ENCODE measurements at places on chromosomes 1 and 21.

DNA sequence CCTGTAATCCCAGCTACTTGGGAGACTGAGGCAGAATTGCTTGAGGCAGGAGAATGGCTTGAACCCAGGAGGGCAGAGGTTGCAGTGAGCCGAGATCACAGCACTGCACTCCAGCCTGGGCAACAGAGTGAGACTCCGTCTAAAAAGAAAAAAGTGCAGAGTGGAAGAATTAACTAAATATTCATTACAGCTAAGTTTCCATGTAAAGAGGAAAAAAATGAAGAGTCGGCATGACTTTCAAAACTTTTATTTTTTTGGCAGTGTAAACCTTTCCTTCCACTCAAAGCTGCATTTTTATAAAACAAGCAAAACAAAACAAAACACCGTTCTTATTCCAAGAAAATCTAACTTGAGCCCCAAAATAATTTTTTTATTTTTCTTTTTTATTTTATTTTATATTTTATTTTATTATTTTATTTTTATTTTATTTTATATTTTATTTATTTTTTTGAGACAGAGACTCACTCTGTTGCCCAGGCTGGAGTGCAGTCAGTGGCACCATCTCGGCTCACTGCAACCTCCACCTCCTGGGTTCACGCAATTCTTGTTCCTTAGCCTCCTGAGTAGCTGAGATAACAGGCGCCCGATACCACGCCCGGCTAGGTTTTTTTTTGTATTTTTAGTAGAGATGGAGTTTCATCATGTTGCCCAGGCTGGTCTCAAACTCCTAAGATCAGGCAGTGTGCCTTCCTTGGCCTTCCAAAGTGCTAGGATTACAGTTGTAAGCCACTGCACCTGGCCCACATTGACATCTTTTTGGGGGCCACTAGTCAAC lies 62.9 kb downstream of the PACC1 start:
- no peak for DNase-seq

DNA sequence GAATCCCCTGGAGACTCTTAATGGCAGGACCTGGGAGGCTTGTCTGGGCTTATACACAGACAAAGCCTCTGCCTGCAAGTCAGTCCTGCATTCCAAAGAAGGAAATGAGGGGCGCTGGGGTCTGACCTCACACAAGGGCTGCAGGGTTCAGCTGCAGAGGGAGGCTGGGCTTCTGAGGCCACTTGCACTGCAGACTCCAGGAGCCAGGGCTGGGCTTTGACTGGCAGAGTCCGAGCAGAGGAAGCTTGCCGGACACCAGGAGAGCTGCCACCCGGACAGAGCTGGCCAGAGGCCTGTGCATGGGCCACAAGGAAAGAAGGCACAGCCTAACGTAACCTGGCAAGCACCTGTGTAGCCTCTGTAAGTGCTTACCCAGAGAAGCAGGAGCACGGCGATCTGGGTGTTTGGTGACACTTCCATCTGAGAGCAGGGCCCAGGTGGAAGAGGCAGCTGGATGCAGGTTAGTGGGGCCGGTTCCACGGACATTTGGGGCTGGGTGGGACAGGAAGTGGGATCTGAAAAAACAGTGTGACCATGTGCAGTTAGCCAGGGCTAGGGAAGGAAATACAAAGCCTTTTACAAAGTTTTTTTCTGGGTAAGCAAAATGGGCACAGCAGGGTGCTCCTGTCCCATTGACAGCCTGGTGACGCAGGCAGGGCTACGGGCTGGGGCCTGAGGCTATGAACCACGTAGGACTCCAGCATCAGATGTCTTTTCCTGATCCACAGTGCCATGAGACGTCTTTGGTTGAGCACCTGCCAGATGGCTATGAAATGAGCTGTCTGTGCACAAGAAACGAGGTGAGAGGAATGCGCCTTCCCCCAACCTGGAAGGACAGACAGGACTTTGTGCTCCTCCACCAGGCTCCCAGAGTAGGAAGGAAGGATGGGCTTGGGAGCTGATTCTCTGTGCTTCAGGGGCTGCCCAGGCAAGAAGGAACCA lies 37.3 kb upstream of the LBR start:
- DNase-seq: no peak

DNA sequence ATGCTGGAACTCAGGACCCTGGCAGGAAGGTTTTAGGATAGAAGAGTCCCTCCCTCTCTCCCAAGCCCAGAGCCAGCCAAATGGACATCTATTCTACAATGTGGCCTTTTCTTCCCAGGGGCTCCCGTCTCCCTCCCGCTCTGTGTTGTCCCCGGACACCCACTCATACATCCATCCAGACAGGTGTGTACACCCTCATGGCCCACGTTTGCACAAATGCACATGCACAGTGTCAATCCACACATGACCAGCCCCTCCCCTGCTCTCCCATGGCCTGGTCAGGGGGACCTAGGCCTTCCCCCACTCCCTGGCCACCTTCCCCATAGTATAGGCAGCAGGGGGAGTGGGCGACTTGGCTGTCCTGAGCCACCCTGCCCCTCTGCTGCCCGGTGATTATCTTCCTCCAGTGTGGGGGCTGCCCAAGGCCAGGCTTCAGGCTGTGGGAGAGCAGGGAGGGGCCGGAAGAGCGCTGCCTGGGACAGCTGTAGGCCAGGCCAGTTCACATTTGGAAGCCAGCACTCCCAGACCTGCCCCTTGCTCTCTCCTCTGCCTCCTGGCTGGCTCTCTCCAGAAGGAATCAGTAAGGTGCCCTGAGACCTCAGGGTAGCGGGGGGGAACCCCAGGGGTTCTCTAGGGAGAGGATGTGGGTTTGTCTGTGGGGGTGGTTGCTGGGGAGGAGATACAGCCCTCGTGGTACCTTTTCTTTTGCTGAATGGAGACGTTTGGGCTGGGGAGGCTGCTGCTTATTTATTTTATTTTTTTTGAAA lies 4.1 kb upstream of the PTPN7 start:
- no peak for DNase-seq

GRCh38 chr1:43776043-43776761 lies 68.9 kb downstream of the ST3GAL3 start:
- no peak for DNase-seq

Data from LNCaP clone FGC (cell line).